ENCODE measurements at places on chromosomes 13 and 19.

GRCh38 chr13:91557328-91558090 lies 159.1 kb downstream of the GPC5 start:
- no peak for DNase-seq

DNA sequence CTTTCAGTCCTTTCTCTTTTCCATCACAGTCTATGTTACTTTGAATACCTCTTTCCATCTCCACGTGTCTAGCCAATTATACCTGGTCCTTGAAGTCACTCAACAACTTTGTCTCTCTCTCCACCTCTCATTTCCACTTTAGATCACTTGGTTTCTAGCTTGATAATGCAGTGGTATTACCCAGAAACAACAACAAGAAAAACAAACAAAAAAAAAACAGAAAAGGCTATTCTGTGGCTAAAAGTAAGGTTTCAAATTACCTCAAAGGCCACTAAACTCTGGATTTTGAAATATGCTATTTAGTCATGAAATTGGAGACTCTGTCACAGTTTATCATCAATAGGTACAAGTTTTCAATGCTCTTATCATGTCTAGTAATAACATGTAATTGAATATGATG lies 184.8 kb downstream of the PCDH9 start:
- no peak for DNase-seq

GRCh38 chr19:7975037-7975436 lies 30.4 kb downstream of the ELAVL1 start:
- DNase-seq, result no peak

- DNase-seq, result peak; percentile 7
Measured at GRCh38 chr13:46654951-46655350, 102.0 kb downstream of the LRCH1 start.

- no peak for DNase-seq
Measured at GRCh38 chr13:22189176-22190048, 518.5 kb downstream of the FGF9 start.

- no peak for DNase-seq
Measured at GRCh38 chr13:25702386-25702785, 330.6 kb downstream of the ATP8A2 start.

DNA sequence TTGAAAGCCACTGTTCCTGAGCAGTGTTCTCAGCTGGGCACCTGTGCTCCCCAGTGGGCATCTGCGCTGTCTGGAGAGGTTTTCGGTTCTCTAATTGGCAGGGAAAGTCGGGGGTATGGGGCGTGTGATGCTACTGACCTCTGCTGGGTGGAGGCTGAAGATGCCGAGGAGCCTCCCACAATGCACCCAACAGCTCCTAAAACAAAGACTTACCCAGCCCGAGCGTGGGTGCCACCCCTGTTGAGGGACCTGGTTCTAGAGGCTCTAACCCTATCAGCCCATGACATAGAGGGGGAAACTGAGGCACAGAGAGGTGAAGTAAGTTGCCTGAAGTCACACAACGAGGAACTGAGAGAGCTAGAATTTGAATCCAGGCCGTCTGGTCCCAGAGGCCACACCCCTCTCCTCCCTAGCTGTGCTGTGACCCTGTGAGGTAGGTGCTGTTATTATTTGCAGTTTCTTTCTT lies 2.3 kb downstream of the SPACA4 start:
- no peak for DNase-seq
